ENCODE measurements at places on chromosomes 12 and 14.

- no peak for DNase-seq
Observed at GRCh38 chr12:77947746-77948145, 117.1 kb downstream of the NAV3 start.

DNA sequence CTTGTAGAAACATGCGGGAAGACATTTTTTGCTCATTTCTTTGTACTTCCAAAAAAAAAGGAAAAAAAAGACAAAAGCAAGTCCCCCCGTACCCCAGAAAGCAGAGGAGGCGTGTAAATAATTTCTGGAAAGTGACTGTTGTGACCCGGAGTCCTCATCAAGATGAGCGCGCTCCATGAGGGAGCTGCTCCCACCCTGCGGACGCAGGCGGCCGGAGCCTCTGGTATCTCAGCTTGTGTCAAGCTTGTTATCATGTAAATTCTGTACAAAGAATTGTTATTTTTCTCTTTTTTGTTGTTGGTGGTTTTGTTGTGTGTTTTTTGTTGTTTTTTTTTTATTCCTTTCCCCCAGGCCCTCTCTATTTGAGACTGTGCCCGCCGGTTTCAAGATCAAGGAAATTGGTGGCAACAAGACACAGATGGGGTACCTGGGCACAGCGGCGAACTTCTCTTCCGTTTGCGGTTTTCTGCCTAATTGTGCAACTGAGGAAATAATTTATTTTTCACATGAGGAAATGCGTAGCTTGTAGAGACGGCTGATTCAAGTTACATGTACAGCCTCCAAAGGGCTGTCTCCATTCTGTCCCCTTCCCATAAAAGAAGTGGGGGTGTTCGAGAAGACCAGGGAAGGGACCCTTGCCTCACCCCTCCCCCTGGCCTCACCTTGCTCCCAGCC lies 27.0 kb downstream of the HPD start:
- no peak for DNase-seq

GRCh38 chr12:105855361-105856047 lies 283.2 kb downstream of the NUAK1 start:
- DNase-seq, result no peak

- DNase-seq, result no peak
Observed at GRCh38 chr12:69509308-69509736, 39.1 kb downstream of the FRS2 start.

GRCh38 chr12:14454098-14454907 lies 88.8 kb downstream of the ATF7IP start:
- DNase-seq, result no peak

DNA sequence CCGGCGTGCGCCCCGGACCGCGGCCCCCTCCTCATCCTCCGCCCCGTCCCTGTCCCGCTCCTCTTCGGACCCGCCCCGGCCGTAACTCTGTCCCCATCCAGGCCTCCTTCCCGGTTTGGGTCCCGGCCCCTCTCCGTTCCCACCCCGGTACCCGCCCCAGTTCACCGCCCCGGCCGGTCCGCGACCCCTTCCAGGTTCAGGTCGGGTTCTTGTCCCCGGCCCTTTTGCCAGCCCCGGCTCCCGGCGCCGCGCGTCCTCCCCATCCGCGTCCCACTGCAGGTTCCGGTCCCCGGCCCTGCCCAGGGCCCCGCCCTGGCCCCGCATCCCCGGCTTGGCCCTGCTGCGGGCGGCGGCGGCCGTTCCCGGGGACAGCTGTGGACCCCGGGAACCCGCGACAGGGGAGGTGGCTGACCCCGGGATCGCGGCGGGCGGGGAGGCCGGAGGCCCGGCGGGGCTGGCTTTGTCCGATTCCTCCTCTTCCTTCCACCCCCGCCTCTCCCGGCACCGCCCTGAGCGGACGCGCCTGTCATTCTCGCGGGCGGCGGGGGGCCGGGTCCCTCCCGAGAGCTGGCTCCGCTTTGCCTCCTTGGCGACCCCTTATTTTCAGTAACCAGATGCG lies 601 bp downstream of the KLC1 start:
- DNase-seq, result no peak

- no peak for DNase-seq
Observed at GRCh38 chr14:72128629-72129028, 196.4 kb downstream of the RGS6 start.

- no peak for DNase-seq
Observed at GRCh38 chr14:22602862-22603261, 4.8 kb downstream of the ABHD4 start.

DNA sequence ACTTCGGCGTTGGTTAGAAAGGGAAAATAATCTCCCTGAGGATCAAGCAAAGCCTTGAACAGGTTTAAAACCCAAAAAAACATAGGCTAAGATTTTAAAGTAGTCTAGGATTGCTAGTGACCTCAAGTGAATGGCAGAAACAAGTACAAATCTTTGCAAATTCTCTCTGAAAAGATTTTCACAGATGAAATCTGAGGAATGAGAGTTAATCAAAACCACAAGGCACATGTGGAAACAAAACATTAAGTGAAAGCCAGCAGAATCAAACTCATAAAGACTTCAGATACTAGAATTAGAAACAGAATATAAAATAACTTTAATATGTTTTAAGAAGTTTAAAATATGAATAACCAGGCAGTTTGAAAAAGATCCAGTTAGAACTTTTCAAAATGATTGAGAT lies 52.2 kb upstream of the CFL2 start:
- no peak for DNase-seq

- DNase-seq, result no peak
Observed at GRCh38 chr12:32754111-32754510, 1.6 kb downstream of the YARS2 start.

GRCh38 chr14:63573581-63573980 lies 30.4 kb upstream of the PPP2R5E start:
- DNase-seq, result no peak

DNA sequence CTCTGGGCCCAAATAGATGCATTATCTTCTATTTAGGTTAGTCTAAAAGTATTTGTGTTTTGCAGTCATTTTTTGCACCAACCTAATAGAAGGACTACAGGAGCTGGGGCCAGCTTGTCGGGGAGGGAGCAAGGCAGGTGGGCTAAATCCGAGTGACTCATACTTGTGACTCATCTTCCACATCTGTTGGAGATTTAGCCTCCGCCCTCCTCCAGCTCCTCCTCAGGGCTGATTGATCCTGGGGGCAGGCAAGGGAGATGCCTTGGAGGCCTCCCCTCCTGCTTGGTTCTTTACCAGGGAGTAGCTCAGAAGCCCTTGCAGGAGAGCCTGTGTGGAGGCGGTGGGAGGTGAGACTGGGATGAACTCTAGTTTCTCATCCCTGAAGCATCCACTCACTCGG lies 27.9 kb downstream of the RHOF start:
- DNase-seq, result no peak

DNA sequence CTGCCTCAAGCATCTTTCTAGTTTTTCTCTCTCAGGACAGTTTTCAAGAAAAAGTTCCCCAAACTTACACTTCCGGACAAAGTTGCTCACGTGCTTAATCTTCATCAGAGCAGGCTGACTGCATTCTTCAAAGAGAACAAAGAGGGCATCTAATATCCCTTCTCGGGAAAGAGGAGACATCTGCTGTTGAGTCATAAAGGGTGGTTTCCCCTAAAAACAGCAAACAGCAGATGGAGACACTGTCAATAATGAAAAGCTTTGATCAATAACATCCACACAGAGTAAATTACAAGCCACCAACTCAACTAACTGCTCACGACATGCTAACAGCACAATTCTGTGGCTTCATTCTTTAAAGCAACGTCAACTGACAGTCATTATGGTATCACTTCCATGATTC lies 8.1 kb downstream of the CIT start:
- DNase-seq, result no peak

DNA sequence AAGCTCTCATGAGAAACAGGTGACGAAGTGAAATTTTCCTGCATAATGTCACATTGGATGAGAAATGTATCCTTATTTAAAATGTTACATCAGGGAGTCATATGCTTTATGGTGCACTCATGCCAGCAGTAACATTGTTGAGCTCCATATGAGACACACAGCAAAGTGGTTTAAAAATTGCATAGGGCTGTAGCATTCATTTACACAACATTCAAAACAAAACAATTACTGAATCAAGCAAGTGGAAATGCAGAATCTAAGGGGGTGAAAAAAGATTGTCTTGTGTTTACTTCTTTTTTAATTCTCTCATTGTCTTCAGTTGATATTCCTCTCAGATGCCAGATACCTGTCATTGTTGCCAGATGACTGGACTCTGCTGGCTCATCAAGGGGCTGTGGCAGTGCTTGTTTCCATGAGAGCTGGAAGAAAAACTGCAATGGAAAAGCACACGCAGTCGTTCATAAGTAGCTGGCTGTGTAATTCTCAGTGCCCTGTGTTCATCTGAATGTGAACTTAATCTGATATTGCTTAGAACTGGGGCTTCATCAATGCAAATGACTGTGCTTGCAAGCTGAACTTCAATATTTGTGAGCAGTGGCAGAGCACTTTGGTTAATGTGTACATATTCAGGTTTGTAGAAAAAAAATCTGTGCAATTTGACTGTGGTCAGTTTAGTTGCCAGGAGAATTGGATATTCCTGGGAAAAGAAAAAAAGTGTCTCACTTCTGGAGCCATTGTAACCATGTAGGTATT lies 305.6 kb downstream of the RAD51B start:
- no peak for DNase-seq
